ENCODE measurements at places on chromosomes 12 and 14.

- no peak for DNase-seq
Observed at GRCh38 chr12:509500-509899, 49.8 kb downstream of the B4GALNT3 start.

DNA sequence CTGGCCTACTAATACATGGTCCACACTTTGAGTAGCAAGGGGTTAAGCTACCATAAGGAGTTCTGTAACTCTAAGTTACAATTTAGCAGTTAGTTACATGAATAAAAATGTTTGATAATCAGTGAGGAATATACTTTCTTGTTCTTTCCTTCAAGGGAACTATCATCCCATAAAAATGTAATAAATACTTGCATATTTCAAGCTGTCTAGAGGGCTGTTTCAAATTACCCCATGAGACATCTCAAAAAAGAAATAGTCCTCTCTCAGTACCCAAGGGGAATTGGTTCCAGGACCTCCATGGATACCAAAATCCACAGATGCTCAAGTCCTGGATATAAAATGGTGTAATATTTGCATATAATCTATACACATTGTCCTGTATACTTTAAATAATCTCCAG lies 48.7 kb upstream of the GNG2 start:
- no peak for DNase-seq

GRCh38 chr14:105116451-105117256 lies 51.4 kb upstream of the GPR132 start:
- no peak for DNase-seq

GRCh38 chr12:53977596-53978445 lies 3.1 kb upstream of the HOTAIR start:
- DNase-seq: no peak

DNA sequence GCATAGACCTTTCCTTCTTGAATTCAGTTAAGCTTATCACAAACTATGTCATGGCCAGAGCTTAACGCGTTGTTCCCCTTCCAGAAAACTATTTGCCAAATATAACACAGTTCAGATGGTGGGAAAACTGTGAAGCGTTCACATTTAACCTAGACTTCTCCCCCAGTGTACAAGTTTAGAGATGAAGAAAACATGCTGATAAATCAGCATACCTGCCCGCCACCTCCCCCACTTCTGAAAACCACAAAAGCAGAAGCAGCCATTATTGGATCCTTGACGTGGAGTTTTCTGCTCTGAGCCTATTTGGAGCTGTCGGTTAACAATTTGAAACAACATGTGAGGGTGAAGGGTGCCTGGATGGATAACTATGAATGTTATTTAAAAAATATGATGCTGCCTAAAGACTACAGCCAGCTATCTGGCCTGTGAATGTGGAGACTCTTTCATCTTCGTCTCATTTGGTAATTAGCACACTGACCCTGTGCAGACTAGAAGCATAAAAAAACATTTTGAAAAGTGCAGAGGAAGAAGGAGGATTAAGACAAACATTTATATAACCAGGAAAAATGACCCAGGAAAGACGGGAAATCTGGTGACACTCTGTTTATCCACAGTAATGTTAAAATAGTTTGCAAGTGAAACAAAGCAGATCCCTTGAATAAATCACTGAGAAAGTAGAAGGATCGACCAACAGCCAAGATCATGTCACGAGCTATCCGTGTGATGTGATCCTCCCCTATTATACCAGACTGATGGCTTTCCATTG lies 408.2 kb downstream of the AEBP2 start:
- DNase-seq: no peak

GRCh38 chr14:39582028-39582654 lies 149.9 kb upstream of the FBXO33 start:
- DNase-seq: no peak

GRCh38 chr14:36817071-36817930 lies 155.6 kb downstream of the PAX9 start:
- no peak for DNase-seq

Data from CD14-positive monocyte (primary cell).